ENCODE measurements at places on chromosomes 2 and 18.

GRCh38 chr2:78154586-78154985, 632.4 kb upstream of the LRRTM4 start:
- DNase-seq: no peak

DNA sequence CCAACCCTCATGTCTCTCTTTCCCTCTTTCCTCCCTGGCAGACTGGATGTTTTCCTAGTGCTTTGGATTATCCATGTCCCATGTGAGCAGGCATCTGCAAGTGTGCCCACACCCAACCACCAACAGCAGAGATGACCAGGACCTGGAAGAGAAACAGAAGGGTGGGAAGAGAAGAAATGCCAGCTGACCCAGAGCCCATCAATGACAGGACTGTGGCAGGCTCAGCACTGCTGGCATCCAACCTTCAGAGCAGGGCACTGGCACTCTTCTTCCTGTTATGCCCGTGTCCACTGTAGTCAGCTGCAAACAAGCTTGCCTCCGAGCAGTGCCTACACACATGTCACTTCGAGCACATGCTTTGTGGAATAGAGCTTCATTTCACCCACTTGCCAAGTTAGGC, 121.1 kb downstream of the TANC1 start:
- DNase-seq: no peak

DNA sequence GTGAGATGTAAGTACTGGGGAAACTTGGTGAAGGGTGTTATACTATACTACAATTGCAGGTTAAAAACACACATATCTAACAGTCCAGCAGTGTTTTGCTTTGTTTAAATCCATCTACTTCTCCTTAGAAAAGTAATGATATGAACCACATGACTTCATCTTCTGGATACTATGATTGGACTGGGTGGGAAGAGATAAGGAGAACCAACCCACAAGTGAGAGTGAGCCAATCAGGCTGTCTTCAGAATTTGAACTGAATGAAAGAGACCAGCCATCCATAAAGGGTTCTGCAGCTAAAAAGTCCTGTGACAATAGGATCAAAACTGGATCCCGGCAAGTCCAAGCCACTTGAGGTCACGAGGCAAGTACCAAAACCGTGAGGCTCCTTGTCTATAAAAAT, 46.6 kb downstream of the KANSL3 start:
- no peak for DNase-seq

GRCh38 chr2:71323386-71323785, 8.2 kb upstream of the ZNF638 start:
- no peak for DNase-seq

GRCh38 chr2:11103984-11104793, 51.1 kb upstream of the SLC66A3 start:
- no peak for DNase-seq

GRCh38 chr2:205656941-205657340, 25.4 kb upstream of the NRP2 start:
- DNase-seq: no peak

DNA sequence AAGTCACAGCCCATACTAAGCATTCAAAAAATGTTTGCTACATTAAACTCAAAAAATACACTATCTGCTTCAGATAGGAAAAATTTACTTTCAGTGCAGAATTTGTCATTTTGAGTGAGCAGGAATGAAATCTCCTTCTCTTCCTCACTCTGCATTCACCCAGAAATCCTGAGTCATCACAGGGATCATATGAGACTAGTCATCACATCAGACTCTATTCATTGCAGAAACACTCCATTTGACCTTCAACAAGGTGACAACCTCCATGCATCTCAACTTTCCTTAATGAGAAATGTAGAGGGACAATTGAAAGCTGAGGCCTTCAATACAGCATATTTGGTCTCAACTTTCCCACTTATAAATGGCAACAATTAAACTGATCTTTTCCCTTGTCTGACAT, 130.4 kb upstream of the CYP26B1 start:
- peak; percentile 22 for DNase-seq

DNA sequence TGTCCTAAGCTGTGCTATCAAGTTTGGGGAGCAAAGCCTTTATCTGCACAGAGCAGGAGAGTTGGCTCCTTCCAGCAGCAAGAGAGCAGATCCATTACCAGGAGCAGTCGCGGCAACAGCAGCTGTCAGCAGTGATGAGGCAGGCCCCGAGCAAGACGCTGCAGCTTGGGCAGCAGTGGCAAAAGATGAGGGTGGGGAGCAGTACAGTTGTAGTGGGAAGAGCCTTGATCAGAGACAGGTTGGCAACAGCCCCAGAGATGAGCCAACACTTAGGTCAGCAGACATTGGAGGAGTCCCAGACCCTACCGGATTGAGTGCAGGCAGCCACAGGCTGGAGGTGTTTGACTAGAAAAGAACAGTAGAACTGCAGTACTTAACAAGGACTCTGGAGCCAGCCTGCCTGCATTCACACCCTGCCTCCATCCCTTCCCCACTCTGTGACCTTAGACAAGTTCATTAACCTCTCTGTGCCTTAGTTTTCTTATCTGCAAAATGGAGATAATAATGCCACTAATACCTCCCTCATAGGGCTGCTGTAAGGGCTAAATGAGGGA, 117.1 kb upstream of the SERTAD2 start:
- DNase-seq: peak; percentile 81

DNA sequence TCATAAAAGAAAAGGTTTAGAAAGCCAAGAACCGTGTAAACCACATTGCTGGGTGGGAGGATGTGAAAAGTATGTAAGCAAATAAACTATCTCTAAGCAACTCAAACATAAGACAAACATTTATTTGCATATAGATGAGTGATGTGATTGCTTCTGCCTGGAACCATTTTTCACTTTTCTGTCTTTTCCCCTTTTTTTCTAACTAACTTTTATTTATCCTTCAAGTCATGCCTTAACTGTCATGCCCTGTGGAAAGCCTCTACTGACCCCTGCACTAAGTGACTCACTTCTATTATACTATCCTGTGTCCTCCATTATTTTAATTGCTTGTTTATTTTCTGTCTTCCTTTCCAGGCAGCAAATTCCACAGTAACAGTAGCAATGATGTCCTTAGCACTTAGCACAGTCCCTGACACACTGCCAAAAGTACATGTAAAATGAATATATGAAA, 87.5 kb upstream of the CTAGE1 start:
- peak; percentile 52 for DNase-seq

- DNase-seq: no peak
Measured at GRCh38 chr18:74444104-74444503, 13.0 kb downstream of the DIPK1C start.
